ENCODE measurements at places on chromosomes 6 and 20. TPM values are rescaled to one million over a fixed set of nuclear protein-coding genes. Genes with fewer than 3 reads are reported as not detected.

The FUCA2 gene
- 6.6 TPM for total RNA-seq

The PLEKHG1 gene
- 4.8 TPM for total RNA-seq

DNA sequence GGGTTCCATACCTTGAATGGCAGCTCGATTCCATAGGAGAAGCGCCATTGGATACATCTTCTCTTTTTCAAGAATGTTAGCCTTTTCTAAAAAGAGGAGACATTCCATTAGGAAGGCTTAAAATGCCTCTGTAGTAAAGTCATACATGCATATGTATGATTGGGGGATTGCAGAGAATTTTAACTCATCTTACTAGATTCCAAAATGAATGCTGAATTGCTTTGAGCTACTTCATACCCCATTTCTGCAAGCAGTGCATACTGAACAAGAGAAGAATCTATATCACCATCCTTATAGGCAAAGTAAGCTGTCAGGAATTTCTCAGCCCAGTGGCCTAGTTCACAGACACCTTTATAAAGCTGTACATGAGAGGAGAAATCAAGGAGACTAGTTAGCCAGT is 80.3 kb downstream of the NDUFAF5 start:
- DNase-seq: no peak
- no peak overlapping the region for H3K4me3 ChIP-seq
- no peaks in the 10 kb centered on the region for H3K36me3 ChIP-seq
- H3K27ac ChIP-seq: no peak overlapping the region
- H3K4me1 ChIP-seq: no peaks in the 10 kb centered on the region

DNA sequence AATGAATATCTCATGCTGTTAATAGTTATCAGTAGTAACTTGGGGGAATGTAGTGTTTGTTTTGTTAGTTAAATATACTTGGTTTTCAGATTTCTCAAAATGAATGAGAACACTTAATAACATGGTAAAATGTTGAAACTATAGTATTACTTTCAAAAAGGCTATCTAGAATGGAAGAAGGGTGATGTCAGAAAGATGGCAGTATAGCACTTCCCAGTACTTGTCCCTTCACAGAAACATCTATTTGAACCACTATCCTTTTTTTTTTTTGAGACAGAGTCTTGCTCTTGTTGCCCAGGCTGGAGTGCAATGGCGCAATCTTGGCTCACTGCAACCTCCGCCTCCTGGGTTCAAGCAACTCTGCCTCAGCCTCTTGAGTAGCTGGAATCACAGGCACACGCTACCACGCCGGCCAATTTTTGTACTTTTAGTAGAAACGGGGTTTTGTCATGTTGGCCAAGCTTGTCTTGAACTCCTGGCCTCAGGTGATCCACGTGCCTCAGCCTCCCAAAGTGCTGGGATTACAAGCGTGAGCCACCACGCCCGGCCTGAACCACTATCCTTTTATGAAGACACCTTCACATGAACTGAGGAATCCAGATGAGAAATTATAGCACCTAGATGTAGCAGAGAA is 4.7 kb upstream of the ECHDC1 start:
- H3K27me3 ChIP-seq: no peaks in the 10 kb centered on the region
- DNase-seq: no peak
- peaks cover 4% of the 10 kb centered on the region for H3K4me1 ChIP-seq
- H3K36me3 ChIP-seq: peaks cover 28% of the 10 kb centered on the region
- H3K4me3 ChIP-seq: no peak overlapping the region

- H3K4me1 ChIP-seq: no peaks in the 10 kb centered on the region
- H3K27me3 ChIP-seq: no peaks in the 10 kb centered on the region
- H3K4me3 ChIP-seq: no peak overlapping the region
- no peaks in the 10 kb centered on the region for H3K36me3 ChIP-seq
- no peak for DNase-seq
These were observed 31.2 kb downstream of the GPLD1 start for GRCh38 chr6:24458134-24458533.

GRCh38 chr6:106918115-106918514 is 56.4 kb downstream of the CD24 start:
- H3K27ac ChIP-seq: no peak overlapping the region
- no peaks in the 10 kb centered on the region for H3K4me1 ChIP-seq
- no peak overlapping the region for H3K4me3 ChIP-seq
- peaks cover 8% of the 10 kb centered on the region for H3K27me3 ChIP-seq

DNA sequence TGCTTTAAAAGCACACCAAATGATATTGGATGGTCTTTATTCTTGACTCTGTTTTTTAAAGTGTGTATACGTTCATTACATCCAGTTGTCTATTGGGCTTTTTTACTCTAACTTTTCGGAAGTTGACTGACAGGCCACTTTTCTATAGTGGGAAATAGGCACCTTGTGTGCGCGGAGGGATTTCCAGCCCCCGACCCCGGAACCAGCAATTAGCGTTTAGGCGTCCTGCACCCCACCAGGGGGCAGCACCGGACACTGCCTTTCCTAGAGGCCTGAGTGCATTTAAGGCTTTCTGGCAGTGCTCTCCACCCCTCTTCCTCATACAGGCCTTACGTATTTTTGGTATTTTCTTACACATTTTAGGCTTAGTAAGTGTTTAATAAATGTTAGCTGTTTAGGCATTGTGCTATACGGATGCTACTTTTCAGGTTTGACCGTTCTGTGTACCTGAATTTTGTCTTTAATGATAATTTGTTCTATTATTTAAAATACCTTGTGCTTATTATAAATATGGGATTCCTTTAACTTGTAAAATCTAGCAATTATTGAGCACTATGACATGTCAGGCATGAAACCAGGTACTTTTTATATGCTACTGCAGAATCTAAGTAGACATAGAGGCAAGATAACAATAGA is 231.8 kb downstream of the BCKDHB start:
- H3K27me3 ChIP-seq: no peaks in the 10 kb centered on the region
- H3K36me3 ChIP-seq: no peaks in the 10 kb centered on the region
- H3K4me3 ChIP-seq: no peak overlapping the region
- H3K4me1 ChIP-seq: no peaks in the 10 kb centered on the region
- H3K27ac ChIP-seq: no peak overlapping the region
- peak; percentile 87 for DNase-seq

Measured in activated CD8-positive, alpha-beta T cell treated with anti-CD3 and anti-CD28 coated beads for 36 hours (primary cell).